ENCODE measurements at places on chromosomes 12 and 14.

DNA sequence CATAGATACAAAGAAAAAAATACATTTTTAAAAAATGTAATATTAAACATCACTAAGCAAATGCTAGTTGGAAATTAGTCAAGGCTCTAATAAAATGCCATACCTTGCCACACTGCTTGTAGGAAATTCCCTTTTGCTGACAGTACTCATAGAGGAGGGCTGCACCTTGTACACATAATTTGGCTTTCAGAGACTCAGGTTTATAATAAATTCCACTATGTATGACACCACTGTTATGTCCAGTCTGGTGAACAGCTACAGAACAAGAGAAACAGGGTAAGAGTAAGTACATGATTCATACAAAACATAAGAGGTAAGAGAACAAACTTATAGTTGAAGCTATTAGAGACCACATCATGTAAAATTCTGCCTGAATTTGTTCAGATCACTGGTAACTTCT is 10.1 kb downstream of the L2HGDH start:
- no peak for DNase-seq

DNA sequence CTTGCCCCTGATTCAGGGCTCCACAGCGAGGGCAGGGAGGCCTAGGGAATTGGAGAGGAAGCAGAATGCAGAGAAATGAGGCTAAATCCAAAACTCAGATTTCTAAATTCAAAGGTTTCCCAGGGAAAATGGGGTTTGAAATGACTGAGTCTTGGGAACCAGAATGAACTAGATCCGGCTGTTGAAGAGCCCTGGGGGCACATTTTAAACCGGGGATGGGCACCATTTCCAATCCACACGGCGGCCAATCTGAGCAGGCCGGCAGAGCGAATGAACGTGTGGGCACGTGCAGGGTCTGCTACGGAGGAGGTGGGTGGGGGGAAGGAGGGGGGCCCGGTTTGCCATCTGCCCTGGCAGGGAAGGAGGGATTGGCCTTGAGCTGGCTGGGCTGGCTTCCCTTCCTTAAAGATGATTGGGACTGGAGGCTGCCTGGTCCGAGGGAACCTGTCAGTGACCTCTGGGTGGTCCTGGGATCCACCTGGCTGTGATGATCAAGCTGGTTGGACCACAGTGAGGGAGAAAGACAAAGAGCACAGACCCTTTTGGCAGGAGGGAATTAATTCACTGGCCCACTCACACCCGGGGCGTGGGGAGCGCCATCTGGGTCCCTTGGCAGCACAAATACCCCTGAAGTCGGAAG is 161.0 kb downstream of the RBM19 start:
- no peak for DNase-seq

DNA sequence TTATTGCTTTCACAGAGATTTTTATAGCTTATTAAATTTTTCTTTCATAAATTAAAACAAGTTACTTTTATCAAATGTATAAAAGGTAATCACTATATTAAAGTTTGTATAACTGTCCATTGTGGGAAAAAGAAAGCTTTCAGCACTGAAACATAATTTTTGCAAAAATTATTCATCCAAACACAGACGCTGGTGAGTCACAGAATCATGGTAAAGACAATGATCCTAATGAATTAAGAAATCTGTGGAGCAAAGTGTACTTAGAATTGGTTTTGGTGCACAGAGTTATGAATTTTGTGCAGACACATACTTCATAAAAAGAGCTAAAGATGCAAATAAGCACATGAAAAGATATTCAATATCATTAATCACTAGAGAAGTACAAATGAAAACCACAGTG is 31.7 kb upstream of the C2CD5 start:
- DNase-seq, result no peak

GRCh38 chr14:64891839-64892375 is 12.2 kb upstream of the SPTB start:
- peak; percentile 42 for DNase-seq

DNA sequence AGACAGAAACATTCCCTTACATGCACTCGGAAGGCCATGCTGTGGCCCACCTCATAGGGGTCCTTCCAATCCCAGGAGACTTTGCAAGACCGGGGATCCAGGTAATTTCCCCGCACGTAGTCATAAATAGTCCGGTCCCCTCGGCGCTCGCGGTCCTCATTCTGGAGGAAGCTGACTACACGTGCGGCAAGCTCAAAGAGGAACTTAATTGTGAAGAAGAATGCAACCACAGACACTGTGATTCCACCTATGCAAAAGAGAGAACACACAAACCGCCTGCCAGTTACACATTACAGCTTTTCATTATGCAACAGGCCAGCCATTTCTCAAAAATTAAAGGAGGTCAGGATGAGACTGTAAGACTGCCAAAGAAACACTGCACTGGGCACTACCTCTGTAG is 28.4 kb downstream of the AREL1 start:
- DNase-seq, result no peak

DNA sequence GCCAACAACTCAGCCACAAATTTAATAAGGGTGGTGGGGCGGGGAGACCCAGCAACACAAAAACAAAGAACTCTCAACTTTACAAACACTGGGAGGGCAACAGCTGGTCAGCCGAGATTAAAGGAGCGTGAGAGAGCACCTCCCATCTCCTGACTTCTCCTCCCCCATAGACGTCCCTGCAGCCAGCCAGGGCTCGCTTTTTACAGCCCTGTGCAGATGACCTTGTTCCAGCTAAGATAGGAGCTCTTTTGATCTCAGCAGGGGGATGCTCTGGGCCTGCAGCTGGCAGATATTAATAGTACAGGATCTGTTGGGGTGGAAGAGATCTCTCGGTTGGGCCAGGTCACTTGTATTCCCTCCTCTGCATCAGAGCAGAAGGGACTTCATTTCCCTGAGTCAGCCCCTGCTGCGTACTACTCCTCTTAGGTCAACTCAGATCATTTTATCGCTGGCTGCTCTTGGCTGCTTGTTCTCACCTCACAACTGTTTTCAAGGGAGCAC is 475.8 kb downstream of the RAD51B start:
- no peak for DNase-seq

- no peak for DNase-seq
Observed at GRCh38 chr14:61103541-61104339, 122.7 kb downstream of the SLC38A6 start.

GRCh38 chr14:101861464-101861863 is 100.0 kb downstream of the PPP2R5C start:
- no peak for DNase-seq

DNA sequence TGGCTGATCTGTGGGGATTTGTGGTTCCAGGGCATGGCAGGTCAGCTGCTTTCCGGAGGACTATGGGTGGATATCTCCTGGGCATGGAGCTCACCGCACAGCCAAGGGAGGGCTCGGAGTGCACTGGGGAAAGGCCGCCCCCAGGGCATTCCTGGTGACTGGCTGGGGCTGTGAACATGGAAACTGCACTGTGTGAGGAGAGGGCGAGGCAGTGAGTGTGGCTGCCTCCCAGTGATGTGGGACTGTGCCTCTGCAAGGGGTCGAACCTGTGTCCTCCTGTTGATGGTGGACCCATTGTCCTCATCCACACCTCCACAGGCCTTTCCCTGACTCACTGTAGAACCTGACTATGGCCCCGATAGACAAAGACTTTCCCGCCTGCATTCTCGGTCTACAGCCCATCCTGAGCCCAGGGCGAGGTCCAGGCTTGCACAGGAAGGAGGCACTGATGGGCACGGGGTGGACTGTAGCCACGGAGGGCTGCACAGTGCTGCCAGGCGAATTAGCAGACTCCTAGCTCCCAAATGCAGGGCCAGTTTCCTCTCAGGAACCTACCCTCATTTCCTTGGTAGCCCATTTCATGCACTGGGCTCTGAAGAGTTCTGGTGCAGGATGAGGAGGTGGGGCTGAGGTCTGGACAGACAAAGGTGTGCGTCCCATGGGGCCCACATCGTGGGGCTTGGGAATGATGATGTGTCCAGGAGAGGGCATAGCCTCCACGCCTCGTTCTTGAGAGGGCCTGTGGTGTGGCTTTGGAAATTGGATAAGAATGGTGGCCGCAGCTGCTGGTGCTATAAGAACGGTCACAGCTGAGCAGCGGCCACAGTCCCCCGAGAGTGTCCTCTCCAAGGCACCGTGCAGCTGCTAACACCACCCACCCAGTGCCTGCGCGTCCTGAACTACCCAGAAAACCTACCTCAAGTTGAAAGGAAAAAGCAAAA is 415.1 kb downstream of the TMEM121 start:
- DNase-seq, result no peak

- DNase-seq, result no peak
Observed at GRCh38 chr14:87005280-87005679, 987.7 kb downstream of the GALC start.

- no peak for DNase-seq
Observed at GRCh38 chr14:56959869-56960268, 149.6 kb upstream of the OTX2 start.

DNA sequence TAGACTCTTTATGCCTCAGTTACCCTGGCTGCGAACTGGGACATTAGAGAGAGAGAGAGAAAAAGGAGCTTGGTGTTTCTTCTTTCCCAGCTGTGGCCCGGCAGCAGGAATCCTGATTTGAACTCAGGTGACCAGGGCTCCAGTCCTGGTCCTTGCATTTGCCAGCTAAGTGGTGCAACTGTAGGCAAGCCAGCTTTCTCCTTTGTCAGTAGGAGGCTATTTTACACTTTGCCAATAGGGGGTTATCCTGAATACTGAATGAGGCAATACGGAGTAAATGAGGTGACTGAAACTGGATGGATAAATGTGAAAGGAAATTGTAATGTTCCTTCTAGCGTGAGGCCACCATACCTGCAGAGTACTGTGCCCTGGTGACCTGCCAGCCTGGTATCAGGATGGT is 27.8 kb downstream of the KCNA5 start:
- DNase-seq, result no peak

GRCh38 chr12:43586646-43587245 is 34.7 kb upstream of the ADAMTS20 start:
- DNase-seq, result no peak

DNA sequence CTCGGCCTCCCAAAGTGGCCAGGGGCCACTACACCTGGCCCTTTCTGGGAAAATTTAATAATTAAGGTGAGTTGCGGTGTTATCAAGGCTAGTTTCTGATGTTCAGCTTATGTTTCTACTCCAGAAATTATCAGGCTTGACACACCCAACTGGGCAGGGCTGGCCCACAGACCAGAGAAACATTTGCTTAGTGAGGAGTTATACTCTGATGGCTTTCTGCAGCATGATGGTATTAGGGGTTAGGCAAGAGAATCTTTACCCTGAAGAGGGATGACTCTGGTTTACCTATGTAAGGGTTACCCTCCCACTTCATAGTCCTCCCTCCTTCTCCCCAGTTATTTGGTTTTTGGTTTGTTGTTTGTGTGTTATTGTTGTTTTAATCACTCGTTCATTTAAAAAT is 24.5 kb upstream of the HECTD1 start:
- DNase-seq, result no peak

DNA sequence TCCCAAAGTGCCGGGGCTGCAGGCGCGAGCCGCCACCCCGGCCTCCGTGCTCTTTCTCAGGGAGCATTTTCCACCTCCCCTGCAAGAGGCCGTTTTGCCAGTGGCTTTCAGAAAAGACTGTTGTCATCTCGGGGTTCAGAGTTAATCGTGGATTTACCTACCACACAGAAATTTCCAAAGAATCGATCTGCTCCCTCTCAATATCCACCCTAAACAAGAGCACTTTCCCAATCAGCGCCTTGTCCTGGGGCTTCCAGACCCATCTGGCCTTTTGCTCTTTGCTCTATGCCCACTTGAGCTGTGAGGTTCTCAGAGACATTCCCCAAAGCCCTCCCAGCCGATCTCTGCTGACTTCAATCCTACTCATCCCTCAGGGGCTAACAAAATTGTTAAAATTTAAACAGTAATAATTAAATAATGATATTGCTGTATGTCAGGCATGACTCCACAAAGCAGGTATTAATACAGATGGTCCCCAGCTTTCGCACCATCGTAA is 86.6 kb downstream of the NINJ2 start:
- DNase-seq, result no peak

GRCh38 chr14:98931126-98931525 is 340.9 kb downstream of the BCL11B start:
- no peak for DNase-seq

GRCh38 chr14:74927225-74927624 is 4.2 kb upstream of the RPS6KL1 start:
- no peak for DNase-seq

GRCh38 chr12:65662590-65662989 is 161.7 kb upstream of the HMGA2 start:
- no peak for DNase-seq

DNA sequence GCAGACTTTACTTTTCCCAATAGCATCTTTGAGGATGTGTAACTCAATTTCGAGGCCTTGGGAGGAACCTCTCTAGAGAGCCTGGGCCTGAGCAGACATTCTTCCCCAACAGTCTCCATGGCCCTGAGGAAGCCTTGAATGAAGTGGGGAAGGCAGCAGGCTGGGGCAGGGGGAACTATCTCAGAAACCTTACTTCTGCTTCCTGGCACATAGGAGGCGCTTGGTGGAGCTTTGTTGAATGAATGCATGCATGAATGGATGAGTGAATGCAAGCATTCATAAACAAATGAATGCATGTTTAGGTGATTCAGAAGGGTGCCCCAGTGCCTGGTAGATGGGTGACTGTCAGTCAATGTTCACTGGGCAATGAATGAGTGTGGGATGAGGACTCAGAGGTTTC is 58.3 kb downstream of the GALNT16 start:
- no peak for DNase-seq

GRCh38 chr12:123242116-123242904 is 9.1 kb downstream of the MTRFR start:
- DNase-seq, result no peak

DNA sequence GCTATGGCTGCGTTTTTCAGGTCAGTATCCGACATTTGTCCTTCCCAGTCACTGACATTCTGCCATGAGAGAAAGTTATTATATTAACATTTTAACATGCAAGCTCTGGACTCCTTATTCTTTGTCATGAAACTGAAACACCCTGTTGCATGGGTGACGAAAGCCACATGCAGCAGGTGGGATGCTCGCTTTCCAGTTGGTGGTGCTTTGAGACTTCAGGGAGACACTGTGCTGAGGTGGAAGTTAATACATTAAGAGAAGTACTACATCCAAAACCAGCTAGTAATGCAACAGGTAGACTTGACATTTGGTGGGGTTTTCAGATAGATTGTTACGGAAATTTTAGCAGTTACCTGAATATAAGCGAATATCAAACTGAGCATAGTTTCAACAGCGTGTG is 32.8 kb upstream of the AMN start:
- no peak for DNase-seq

- DNase-seq, result no peak
Observed at GRCh38 chr14:104735830-104736642, 12.0 kb downstream of the ADSS1 start.
